ENCODE measurements at places on chromosomes 7 and 10.

- DNase-seq = no peak
Observed at GRCh38 chr10:62614389-62615157, 189.9 kb upstream of the ADO start.

DNA sequence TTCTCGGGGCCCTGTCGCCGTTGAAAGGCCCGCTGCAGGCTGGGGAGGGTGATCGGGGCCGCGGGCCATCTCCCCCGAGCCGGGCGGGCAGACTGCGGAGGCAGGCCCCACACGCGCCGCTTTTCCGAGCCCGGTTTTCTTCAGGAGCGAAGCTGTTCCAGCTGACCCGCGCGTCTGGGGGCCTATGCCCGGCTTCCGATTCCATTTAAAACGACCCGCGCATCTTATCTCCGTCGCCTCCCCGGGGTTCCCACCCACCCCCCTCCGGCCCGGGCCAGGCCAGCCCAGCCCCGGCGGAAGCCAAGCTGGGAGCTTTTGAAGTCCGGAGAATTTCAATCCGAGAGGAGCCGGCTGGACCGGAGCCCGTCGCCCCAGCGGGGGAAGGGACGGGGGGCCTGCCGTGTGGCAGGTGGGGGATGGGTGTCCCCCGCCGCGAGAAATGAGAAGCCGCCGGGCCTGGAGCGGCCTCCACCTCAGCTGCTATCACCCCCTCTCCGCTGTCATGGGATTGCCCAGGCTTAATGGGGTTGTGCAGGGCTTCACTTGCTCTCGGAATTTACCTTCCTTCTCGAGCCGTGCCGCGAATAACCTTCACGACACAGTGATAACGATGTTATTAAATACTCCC is 3.1 kb upstream of the EVX1 start:
- DNase-seq = no peak

DNA sequence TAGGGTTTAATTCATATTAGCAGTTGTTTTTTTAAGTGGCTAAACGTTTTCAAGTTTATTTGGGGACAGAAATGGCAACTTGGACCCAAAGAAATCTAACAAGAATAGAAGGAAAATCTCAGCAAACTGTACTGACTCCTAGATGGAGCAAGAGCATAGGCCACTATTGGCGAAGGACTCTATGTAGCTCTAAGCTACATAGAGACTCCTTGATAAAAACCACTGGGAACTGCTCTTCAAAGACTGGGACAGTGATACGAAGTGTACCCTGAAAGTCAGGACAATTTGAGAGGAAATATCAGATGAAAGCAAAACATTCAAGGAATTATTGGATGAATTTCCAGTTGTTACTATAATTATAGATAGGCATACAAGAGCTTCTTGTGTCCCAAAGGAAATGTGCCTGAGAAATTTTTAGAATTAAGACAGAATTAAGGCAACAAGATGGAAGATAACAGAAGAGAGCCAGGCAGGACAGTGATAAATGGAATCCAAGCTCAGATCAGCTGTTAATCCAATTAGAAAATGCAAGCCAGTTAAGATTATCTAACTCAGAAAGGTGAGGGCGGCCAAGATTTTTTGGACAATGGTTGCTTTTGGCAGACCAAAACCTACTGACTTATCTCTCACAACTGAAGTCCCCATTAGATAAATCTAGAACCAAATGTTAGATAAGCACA is 103.7 kb upstream of the IFRD1 start:
- DNase-seq = no peak

DNA sequence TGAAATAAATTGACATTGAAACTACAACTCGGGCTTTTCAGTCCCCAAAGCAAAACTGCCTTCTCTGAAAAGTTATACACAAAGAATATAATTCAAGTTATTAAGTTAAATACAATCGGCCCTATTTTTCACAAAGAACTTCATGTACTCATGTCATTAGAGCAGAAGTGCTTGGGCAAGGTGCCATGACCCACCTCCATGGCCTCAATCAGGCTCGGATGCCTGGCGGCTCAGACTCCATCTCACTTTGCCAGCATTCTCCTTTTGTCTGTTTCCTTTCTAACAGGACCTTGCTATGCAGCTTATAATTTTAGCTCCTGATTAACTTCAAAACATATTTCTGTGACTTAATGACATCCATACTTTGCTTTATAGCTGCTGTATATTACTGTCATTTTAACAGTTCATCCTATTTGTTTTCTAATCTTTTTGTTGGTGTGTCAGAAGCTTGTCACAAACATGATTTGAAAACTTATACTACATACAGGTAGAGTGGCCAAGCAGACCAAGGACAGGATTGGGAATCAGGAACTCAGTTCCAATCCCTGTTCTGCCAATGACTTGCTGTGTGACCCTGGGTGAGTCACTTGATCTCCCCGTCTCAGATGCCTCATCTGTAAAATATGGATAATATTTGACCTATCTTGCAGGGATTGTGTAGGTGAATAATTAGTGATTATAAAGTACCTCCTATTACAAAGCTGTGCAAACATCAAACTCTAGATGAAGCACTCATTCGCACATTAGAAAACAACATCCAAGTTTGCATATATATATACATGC is 60.8 kb upstream of the ITGA8 start:
- DNase-seq = no peak

GRCh38 chr10:1635340-1635739 is 102.0 kb downstream of the ADARB2 start:
- no peak for DNase-seq

GRCh38 chr7:2750004-2750407 is 62.0 kb downstream of the AMZ1 start:
- DNase-seq = no peak

- DNase-seq = peak; percentile 21
Observed at GRCh38 chr10:72328829-72329204, 25.9 kb downstream of the DNAJB12 start.

- no peak for DNase-seq
Observed at GRCh38 chr10:13712476-13712836, 125.7 kb downstream of the PRPF18 start.

DNA sequence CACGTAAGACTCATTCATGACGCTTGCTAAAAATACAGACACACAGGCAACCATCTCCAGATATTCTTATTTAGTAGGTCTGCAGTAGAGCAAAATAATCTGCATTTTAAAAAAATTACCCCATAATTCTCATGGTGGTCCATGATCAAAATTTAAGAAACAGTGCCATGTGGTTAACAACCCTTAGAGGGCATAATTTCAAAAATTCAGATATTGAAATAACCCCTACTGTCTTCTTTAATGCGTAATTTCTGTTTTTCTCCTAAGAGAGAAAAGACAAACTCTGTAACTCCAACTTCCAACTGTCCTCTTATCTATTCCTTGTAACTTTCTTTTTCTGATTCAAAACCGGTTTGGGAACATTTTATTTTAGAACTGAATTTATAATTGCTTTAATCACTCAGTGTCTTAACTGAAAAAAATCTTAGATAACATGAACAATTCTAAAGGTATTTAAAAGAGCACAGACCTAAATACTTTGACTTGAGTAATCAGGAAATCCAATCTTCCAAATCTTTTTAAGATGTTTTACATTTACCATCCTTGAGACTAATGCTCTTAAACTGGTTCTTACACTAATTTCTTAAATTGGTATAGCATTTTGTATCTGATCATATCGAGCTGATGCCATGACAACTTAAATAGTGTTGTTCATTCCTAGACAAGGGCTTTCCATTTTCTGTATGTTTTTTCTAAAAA is 148.0 kb downstream of the GALNT11 start:
- no peak for DNase-seq

- no peak for DNase-seq
Observed at GRCh38 chr10:4337563-4337962, 488.4 kb upstream of the AKR1E2 start.

DNA sequence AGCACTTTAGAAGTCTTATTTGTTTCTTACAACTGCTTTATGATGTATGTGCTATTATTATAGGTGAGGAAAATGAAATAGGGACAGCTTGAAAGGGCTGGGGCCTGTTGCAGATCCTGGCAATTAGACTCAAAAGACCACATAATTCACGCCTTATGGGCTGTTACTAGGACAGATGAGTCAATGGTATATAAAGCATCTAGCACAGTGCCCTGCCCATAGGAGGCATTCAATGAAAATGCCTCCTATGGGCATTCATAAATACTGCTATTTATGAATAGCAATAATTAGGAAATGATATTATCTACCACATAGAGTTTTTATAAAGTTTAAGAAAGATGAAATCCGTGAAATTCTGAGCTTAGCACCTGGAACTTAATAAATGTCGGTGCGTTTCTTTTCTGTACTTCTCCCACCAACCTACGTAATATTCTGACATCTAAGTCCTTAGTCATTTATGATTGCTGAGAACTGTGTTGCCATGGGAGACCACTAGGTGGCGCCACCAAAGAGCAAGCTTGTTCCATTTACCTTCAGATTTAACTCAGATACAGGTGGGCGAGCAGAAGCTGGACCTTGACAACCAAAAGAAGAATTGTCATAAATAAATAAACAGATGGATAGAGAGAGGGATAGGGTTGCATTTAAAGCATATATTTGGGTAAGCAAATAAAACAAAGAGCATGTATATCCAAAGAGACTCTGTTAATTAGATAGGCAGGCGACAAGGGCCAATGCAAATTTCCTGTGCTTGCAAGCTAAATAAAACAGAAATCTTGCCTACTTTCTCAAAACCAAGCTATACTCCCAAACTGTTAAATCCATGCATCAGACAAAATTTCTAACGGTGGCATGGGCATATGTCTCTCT is 699.9 kb downstream of the INHBA start:
- peak; percentile 43 for DNase-seq

- no peak for DNase-seq
Observed at GRCh38 chr10:100528123-100528886, 1.4 kb downstream of the NDUFB8 start.

DNA sequence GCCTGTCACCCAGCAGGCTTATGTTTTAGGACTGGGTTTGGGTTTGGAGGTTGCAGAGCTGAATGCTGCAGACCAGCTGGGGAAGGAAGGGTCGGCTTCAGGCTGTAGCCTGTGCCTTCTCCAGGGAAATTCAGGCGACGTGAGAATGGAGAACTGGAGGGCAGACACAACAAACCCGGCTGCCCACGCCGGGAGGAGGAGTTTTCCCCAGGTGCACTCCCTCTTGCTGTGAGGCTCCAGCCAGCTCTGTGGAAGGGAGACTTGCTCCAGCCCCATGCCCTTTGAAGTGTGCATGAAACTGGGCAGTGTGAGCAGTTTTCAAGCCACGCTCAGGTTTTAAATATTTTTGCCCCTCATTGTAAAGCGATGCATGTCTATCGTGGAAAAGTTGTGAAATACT is 279.1 kb downstream of the CCSER2 start:
- no peak for DNase-seq

- peak; percentile 14 for DNase-seq
Observed at GRCh38 chr10:133379152-133379800, at the start of gene PAOX. Gene PAOX, plus strand, starts transcription at chr10:133379262. Its CDS starts 55 bp downstream, at chr10:133379317.

- DNase-seq = no peak
Observed at GRCh38 chr10:133109711-133110110, 22.0 kb downstream of the ADGRA1 start.

- DNase-seq = no peak
Observed at GRCh38 chr7:143289421-143289820, 1.3 kb downstream of the CASP2 start.

DNA sequence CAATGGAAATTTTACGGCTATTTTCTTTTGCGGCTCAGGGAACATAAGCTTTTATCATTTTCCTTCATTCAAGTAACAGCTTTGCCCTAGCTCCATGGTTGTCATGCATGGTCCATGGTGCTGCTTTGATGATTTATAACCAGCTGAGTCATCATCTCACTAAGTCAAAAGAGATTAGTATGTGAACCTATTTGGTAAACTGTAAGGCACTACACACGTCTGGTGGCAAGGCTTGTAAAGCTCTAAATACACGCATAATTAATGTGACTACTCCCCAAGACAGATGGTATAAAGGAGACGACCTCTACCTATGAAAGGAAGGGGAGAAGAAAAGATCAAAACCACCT is 340.2 kb downstream of the KCNMA1 start:
- no peak for DNase-seq

- peak; percentile 70 for DNase-seq
Observed at GRCh38 chr10:35640951-35641675, 983 bp downstream of the FZD8 start.

DNA sequence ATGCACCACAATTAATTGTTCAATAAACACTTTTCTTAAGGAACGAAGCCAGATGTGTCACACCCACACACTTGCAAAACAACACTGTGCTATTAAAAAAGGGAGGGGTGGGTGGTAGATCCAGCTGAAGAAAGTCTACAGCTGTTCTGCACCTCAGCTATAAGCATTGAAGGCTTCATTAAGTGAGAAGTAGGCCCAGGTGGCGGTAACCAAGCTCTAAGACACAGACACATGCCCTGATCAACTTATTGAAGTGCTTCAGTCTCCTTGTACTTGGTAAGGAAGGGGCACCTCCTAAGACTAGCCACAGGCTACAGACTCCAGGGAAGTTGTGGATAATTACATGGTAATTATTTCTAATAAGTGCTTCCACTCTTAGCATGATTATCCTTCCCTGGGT is 4.5 kb upstream of the CPVL start:
- DNase-seq = no peak

DNA sequence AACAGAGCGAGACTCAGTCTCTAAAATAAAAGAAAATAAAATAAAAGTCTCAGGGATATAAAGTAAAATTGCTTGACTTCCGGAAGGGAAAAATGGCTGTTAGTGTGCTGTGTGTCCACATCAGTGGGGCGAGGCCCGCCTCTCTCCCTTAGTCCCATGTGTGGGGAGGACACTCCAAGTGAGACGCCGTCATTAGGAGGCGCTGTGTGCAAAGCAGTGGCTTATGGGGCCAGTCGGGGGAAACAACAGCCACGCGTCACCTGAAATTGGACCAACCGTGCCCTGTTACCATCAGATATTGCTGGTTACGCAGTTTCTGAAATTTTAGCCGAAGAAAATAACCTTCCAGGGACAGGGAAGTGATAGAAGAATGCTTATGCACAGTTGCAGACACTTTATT is 15.8 kb downstream of the SFXN4 start:
- peak; percentile 54 for DNase-seq

- DNase-seq = peak; percentile 69
Observed at GRCh38 chr7:129612112-129613015, 844 bp downstream of the NRF1 start.

- no peak for DNase-seq
Observed at GRCh38 chr10:4780782-4781181, 45.2 kb upstream of the AKR1E2 start.

DNA sequence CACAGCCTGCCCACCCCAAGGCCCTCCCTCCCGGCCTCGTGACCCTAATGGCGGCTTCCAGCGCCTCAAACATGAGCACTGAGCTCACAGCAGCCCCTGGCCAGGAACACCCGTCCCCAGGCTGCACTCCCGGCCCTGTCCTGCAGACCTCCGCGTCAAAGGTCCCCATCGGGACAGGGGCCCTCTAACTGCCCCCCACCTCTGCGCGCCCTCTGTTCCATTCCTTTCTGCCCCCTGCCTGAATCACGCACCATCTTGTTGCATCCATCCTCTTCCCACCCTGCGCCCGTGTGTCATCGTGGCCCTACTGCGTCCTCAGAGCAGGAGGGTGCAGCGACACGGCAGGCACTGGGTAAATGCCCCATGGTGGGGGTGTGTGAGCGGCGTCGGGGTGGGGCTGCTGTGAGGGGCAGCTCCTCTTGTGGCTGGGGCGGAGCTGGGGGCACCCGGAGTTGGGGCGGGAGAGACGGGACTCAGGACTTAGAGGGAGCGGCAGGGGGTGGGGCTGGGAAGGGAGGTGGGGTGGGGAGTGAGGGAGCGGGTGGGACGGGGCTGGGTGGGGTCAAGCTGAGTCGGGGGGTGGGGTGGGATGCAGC is 13.4 kb downstream of the SLC29A4 start:
- DNase-seq = peak; percentile 59

Data from hematopoietic multipotent progenitor cell treated with erythropoietin and hydrocortisone succinate and interleukin-3 and kit ligand, for 8 days (in vitro differentiated cells).